Epithelial cell of prostate (primary cell): ENCODE measurements at places on chromosomes 7 and 10.

DNA sequence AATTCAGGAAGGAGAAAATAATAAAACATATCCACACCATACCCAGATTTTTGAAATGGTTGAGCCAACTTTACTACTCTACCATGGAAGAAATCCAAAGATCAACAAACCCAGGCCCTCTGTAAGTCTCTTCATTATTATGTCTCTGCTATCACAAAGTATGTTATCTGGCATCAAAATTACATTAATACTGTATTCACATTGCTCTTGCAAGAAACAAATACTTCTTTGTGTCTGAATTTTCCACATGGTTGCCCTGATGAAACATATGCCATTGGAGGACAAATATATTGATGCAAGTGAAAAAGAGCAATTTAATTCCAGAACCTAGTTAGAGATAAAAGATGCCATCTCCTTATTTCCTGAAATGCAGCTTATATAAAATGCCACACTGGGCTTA, 204.0 kb downstream of the FZD1 start:
- DNase-seq = no peak

GRCh38 chr10:46106410-46107255, 60.6 kb upstream of the MSMB start:
- DNase-seq = no peak

DNA sequence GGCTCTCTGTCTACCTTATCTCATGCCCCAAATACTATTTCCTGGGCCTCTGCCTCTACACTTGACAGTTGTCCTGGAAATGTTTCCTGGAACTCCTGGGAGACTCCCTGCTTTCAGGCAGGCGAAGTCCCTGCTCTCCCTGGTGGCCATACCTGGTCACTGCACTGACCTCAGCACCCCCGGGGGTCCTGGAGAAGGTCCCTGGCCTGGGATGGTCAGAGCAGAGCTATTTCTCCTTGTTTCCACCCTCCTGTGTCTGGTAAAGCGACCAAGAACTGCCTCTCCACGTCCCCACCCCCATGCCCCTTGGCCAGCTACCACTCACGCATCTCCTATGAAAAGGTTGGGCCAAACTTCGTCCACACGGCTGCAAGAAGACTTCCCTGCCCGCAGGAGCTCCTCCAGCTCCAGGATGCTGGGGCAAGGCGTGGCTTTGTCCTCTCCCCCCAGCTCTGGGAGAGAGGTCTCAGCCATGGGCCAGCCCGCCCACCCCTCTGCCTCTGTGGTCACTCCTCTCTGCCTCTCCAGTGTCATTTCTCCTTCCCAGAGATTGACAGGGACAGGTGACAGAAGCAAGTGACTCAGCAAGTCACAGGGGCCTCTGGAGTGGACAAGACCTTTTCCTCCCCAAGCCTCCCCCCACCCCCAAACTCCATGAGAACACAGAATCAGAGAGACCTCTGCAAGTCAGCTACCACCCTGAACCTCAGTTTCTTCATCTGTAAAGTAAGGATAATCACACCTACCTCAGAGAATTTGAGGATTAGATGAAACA, 2.6 kb upstream of the SAMD8 start:
- no peak for DNase-seq

GRCh38 chr7:29946428-29947186, 43.0 kb downstream of the SCRN1 start:
- DNase-seq = no peak

GRCh38 chr7:16492513-16493062, 27.1 kb upstream of the SOSTDC1 start:
- no peak for DNase-seq

GRCh38 chr10:33773886-33774480, 439.5 kb upstream of the NRP1 start:
- no peak for DNase-seq

DNA sequence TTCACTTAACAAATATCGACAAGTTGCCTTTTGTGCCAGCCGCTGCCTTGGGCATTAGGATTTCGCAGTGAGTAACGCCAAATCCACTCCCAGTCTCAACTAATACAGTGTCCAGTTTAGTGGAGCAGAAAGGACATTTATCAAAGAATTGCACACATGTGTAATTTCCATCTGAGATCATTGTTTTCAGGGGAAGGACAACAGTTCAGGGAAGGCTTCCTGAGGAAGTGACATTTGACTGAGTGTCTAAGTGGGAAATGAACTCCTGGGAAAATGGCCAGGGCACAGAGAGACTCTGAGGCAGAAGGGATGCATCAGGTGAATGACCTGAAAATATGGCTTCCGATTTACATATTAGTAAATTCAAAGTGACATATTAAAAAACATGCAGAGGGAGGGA, 89.4 kb downstream of the ITGA8 start:
- no peak for DNase-seq
